ENCODE measurements at places on chromosomes 2 and 18.

GRCh38 chr2:215851696-215852095, 161.7 kb downstream of the MREG start:
- DNase-seq: no peak

- DNase-seq: no peak
These were observed at the start of gene CTNNA2 for GRCh38 chr2:79512442-79513401. TSS of gene CTNNA2 (plus strand) at chr2:79513051.

DNA sequence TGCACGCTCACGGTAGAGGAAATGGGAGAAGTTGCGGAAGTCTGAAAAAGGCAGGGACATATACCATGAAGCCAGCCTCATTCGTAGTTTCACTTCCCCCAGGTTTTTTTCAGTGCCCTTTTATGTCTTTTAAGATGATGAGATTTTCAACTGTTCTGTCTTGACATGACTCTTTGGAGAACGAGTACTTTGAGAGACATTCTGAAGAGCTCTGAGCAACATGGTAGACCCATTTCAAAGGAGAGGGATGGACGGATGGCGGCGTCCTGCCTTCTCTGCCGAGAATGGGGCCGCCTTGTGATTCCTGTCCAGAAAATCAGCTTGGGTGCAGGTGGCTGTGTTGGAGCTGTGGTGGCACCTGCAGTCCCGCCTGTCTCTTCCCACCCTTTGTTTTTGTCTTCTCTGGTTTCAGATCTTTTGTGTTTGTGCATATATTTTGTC, 41.7 kb downstream of the SH3BP4 start:
- no peak for DNase-seq

DNA sequence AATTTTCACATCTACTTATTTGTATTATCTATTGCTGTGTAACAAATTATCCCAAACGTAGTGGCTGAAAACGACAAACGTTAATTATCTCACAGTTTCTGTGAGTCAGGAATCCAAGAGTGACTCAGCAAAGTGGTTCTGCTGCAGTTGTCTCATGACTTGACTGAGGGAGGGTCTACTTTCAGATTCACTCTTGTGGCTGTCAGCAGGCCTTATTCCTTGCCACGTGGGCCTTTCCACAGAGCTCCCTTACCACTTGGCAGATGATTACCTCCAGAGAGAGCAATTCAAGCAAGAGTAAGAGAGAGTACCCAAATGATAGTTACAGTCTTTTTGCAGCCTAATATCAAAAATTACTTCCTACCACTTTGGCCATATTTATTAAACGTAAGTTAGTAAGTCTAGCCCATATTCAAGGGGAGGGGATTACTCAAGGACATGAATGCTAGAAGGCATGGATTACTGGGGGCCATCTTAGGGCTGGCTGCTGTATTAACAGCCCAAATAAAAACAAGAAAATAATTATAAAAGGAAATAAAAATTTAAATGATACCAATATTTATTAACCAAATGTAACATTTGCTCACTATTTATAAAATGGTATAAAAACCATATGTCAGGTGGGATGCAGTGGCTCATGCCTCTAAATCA, 48.7 kb upstream of the NBEAL1 start:
- DNase-seq: no peak

GRCh38 chr2:27162151-27163121, 13.6 kb downstream of the TCF23 start:
- DNase-seq: no peak

GRCh38 chr2:202043475-202043874, 9.8 kb downstream of the FZD7 start:
- DNase-seq: no peak

DNA sequence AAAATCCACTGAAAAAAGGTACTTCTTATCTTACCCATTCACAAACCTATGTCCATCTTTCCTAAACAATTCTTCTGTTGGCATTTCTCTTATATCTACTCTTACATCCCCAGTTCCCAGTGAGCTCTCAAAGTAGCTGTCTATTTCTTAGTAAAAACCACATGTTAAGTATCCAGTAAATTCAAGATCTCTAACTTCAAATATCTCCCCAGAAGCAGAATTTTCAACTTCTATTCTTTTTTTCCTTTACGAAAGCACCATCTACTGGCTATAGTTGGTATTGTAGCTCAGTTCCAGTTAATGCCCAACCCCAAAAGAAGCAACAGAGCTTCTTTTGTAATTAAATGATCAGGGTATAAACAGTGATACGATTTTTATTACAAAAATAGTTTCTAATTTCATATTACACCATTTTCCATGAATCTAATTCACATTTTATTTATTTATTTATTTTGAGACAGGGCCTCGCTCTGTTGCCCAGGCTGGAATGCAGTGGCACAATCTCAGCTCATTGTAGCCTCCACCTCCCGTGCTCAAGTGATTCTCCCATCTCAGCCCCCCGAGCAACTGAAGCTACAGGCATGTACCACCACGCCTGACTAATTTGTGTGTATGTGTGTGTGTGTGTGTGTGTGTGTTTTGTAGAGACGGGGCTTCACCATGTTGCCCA, 28.5 kb downstream of the HRH4 start:
- no peak for DNase-seq

DNA sequence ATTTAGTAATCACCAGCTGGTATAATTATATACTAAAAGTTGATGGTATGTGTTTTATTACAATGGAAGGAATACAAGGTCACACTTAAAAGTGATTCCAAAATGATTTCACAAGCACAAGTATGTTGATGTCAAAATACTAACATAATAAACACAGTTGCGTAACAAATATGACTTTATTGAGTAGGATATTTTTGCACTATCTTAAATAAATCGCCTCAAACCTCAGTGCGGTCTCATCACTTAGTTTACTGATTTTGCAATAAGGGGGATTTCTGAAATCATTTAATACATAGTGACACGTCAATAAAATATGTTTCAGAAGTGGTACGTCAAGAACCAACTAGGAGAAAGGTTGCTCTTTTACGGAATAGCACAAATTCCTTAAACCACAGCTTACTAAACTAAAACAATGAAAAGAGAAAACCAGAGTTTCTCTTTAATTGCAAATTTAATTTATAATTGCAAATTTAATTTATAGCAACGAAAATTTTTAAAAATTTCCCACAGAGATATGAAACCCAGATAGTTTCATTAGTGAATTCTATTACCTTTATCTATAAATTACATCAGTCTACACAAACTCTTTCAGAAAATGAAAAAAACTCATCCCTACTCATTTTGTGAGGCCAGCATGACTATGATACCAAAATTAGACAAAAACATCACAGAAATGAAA, 304.0 kb upstream of the REG3G start:
- DNase-seq: no peak

- DNase-seq: no peak
These were observed 57.7 kb downstream of the LCLAT1 start for GRCh38 chr2:30504731-30505130.

- DNase-seq: no peak
These were observed 90.3 kb downstream of the PIK3C3 start for GRCh38 chr18:42045346-42045745.

DNA sequence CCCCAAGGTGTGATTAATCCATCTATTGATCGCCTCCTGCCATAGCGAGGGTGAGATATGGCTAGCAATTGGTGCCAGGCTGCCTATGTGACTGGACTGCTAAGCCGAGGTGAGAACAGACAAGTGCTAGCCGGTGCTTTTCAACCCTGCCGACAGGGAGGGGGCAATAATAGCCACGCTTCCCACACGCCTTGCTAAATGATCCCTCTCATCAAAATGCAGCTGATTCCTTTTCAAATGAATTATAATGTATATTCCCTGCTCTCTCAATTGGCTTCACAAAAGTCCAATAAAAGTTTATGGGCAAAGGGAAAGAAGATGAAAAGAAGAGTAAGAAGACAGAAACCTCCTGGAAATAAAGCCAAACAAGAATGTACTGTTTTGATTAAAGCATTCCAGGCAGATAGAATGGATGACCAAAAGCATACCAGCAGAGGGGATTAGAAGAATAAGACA, 235.6 kb downstream of the ICOS start:
- DNase-seq: no peak

GRCh38 chr2:160687629-160688028, 194.0 kb upstream of the RBMS1 start:
- DNase-seq: no peak

GRCh38 chr18:12749121-12749520, 46.3 kb downstream of the PSMG2 start:
- DNase-seq: no peak

GRCh38 chr2:137980459-137980858, 16.2 kb downstream of the HNMT start:
- no peak for DNase-seq

DNA sequence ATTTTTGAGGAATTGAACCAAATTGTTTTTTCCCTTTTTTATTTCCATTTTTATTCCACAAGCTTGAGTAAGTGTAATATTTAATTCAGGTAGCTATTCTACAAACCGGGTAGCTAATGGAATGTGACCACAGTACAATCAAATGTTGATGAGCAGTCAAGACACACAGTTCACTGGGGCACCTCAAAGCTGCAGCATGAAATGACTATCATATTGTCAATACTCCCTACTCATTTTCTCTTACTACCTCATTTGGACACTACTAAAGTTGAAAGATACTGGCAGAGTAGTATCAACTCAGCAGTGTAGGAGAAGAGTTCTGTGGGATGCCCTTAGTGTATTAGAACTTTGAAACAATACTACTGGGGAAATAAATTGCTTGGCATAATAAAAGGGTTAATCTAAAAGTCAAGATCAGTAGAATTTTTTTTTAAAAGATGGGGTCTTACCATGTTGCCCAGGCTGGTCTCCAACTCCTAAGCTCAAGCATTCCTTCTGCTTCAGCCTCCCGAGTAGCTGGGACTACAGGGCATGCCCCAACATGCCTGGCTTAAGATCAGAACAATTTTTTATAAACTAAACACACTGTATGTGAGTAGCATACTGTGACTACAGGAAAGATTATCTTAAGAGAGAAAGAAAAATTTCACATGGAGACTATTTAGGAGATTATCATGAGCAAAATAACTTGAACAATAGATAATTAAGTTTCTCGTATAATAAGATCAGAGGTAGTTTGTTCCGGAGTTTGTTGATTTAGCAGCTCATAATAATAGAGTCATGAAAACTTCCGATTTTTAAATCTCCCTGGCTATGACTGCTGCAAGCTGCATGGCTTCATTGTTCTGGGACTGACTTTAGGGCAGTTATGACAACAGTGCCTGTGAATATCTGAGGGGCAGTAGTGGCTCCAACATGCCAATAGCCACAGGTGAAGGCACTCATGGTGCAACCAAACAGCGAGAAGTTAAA, 43.7 kb downstream of the MYO3B start:
- no peak for DNase-seq

GRCh38 chr2:127342101-127342500, 45.7 kb downstream of the MAP3K2 start:
- DNase-seq: no peak

DNA sequence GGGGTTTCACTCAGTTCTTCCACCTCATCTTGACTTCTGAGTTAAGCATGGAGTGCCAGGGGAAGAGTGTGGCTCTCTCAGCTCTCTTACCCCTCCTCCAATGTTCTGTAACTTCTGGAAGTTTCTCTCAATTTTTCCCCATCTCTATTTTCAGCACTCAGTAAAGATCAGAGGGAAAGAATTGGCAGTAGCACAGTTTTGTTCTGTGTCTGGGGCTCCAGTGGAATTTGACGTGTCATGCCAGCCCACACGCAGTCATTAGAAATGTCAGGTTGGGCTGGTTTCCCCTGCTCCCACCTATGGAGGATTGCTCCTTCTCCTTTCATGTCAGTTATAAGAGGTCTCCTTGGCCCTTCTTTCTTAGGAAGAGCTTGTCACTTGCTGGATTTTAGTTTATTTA, 104.6 kb upstream of the COL3A1 start:
- no peak for DNase-seq

DNA sequence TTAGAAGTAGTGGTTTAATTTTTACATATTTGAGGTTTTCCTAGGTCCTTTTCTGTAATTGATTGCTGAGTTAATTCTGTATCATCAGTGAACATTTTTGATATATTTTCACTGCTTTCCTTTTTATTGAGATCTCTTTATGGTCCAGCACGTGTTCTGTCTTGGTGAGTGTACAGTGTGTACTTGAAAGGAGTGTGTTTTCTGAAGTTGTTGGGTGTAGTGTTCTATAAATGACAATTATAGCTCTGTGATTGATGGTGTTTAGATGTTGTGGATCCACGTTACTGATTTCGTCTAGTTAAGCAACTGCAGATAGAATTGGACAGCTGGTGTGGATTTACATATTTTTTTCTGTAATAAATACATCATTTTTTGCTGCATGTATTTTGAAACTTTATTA, 32.7 kb downstream of the AGFG1 start:
- no peak for DNase-seq

DNA sequence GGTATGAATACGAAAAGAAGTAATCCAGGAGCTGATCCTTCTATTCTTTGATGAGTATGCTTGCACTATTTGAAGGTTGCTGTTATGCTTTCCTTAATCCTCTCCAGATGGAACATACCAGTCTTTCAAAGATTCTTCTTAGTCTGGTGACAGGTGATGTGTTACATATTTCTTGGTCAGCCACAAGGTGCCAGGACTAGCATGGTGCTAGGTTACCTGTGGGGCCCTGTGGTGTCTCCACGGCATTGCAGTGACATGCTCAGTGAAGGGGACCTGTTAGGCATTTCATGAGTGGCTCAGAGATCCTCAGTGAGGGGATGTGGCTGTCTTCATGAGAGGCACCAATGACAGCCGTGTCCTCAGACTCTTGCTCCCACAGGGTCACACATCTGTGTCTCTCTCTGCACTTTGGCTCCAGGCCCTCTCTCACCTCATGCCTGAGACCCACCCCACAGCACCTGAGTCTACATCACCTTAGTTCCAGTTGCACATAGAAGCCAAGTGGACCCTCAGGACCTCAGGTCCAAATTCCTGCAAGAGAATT, 13.1 kb upstream of the RAB31 start:
- DNase-seq: no peak

DNA sequence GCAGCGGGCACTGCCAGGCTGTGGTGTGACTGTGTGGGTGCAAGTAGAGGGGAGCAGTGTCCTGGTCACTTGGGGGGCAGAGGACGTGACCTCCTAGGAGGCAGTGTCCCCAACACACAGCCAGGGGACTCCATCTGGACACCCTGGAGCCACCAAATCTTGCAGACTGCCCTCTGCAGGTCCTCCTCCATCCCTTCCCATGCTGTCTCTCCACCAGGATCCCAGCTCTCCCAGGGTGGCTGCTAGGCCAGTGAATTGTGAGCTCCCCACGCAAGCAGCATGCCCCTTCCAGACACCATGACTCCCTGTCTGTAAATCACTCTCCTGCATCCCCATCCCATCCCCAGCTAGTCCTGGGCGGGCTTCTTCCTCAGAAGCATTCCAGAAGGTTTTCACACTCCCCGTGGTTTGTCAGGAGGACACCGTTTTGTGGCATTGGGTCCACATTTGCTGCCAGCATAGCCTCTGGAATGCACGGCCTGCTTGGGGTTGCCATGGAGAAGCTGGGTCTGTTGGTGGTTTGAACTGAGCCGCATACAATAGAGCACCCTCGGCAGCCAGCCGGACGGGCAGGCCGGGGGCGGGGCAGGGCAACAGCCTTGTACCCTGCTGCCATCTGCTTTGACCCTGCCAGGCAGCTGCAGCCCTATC, 210.7 kb downstream of the KLHL29 start:
- no peak for DNase-seq
